ENCODE measurements at places on chromosomes 12 and 14.

DNA sequence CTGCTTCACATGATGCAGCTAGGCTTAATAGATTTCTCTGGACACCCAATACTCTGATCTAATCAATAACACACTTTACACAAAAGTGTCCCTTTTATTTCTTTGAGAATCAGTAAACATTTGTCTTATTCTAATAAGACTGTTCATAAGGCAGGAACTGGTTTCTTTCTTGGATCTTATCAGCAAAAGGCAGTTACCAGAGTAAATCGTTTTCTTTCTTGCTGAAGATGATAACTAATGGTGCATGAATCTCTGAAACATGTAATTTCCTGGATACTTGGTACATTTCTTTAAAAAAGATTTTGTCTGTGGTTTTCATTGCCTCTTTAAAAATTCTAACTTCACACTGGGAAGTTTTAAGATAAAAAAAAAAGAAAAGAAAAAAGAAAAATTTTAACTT is 39.6 kb downstream of the WIF1 start:
- DNase-seq, result no peak

DNA sequence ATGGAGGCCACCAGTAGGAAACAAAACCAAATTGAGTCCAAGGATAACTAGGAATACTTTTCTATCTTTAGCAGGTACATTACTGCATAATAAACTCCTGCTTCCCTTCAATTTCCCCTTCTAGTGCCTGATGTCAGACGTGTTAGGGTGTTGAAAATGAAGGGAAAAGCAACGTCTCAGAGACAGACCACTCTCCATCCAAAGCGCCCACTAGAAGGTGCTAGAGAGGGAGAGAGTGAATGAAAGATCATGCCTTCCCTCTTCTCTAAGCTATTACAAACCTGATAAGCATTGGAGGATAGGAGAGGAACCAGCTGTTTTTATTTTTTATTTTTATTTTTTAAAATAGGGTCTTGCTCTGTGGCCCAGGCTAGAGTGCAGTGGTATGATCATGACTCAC is 64.1 kb downstream of the ZNF641 start:
- DNase-seq, result no peak

- DNase-seq, result no peak
Observed at GRCh38 chr14:77618381-77618970, 2.0 kb upstream of the SPTLC2 start.

DNA sequence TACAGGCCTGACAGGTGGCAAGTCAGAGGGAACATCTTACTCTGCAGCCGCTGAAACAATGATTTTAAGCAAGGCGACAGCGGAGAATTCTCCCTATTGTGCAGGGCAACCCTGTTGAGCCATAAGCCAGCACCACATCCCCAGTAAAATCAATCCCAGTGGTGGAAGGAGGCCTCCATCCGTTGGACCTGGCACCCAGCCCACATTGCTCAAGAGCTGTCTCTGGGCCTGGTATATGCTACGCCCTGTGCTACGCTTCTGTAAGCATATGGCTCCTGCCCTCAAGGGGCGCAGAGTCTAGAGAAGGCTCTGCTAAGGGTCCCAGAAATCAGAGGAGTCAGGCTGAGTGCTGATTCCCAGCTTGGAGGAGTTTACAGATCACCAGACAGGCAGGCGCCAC is 265.5 kb downstream of the CACNA1C start:
- no peak for DNase-seq

- DNase-seq, result no peak
Observed at GRCh38 chr14:100069161-100069800, 4.1 kb downstream of the EVL start.

- DNase-seq, result no peak
Observed at GRCh38 chr12:42213954-42214426, 24.1 kb downstream of the YAF2 start.

DNA sequence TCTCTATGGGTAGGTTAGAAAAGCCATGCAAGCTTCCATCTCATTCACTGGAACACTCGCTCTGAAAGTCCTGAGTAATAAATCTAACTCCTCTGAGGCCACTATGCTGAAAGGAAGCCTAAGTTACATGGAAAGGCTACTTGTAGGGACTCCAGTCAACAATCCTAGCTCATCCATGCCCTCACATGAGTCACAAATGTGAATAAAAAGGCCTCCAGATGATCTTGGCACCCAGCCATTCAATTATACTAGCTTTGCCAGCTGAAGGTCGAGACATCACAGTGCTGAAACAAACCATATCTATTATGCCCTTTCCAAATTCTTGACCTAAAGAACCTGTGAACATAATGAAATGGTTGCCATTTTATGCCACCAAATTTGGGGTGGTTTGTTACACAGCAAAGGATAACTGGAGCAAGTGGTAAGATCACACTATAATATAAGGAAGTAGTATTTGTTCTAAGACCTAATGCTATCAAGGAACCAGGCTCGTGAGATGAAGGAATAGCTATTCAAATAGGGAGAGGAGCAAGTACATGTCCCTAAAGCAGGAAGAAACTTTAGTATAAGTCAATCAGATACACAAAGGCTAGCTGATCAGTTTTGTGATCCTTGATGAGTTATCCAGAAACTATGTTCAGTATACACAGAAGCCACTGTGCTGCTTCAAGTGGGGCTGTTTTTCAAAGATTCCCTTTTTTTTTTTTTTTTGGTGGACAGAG is 142.1 kb downstream of the MED13L start:
- no peak for DNase-seq

- no peak for DNase-seq
Observed at GRCh38 chr12:27802511-27802910, 22.5 kb upstream of the MANSC4 start.

DNA sequence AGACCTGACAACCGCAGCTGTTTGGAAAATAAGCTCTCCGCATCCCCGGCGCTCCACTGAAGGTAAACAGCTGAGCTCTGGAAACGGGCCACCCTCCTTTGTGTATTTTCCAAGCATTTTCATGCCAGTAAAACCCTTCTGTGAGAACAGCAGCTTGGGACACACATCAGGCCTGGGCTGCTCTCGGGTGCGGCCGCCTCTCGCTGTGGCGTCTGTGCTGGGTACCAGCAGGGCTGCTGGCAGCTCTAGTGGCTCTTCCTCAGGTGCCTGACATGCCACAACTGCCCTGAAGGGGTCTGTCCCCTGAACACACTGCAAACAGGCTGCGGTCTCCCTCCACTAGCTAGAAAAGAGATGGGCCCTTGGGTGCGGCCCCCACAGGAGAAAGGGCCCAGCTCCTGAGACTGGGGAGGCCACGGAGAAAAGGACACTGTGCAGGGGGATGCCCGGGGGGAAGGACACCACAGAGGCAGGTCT is 96.3 kb downstream of the ITPK1 start:
- no peak for DNase-seq

DNA sequence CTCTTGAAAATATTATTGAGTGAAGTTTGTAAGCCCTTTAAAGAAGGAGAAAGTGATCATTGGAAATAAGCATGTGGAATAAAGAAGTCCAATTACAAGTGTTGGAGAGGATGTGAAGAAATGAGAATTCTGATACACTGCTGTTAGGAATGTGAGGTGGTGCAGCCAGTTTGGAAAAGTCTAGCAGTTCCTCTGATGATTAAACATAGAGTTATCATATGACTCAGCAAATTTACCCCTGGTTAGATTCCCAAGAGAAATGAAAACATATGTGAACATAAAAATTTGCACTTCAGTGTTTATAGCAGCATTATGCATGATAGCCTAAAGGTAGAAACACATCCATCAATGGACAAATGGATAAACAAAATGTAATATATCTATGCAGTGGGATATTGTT is 319.9 kb downstream of the AEBP2 start:
- no peak for DNase-seq

DNA sequence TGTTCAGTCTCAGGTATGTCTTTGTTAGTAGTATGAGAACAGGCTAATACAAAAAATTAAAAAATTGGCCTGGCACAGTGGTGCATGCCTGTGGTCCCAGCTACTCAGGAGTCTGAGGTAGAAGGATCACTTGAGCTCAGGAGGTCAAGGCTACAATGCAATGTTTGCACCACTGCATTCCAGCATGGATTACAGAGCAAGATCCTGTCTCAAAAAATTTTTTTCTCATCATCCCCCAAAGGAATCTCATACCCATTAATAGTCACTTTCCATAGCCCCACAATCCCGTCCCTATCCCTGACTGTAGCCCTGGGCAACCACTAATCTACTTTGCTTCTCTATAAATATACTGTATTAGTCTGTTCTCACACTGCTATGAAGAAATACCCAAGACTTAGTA is 57.8 kb downstream of the TTC8 start:
- DNase-seq, result no peak

DNA sequence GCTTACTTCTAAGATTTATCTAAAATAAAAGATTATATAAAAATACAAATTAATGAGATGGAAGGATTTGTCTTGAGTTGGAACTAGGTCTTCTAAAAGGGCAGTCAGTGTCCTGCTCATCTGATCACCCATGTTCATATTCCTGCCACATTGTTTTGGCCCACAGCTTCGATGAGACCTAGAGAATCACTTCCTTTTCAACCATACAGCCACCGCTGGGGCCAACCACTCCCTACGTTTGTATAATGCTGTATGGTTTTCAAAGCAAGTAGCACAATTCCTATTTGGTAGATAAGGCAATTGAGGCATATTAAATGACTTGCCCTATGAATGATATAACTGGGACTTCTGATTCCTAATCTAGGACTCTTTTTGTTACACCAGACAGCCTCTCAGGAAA is 249.4 kb downstream of the ZFP36L1 start:
- DNase-seq, result no peak
